ENCODE measurements at places on chromosomes 3 and 15.

GRCh38 chr3:38101811-38102443 lies 35.0 kb downstream of the ACAA1 start:
- no peak for DNase-seq

GRCh38 chr3:37859908-37860199 lies 1.8 kb upstream of the CTDSPL start:
- no peak for DNase-seq

DNA sequence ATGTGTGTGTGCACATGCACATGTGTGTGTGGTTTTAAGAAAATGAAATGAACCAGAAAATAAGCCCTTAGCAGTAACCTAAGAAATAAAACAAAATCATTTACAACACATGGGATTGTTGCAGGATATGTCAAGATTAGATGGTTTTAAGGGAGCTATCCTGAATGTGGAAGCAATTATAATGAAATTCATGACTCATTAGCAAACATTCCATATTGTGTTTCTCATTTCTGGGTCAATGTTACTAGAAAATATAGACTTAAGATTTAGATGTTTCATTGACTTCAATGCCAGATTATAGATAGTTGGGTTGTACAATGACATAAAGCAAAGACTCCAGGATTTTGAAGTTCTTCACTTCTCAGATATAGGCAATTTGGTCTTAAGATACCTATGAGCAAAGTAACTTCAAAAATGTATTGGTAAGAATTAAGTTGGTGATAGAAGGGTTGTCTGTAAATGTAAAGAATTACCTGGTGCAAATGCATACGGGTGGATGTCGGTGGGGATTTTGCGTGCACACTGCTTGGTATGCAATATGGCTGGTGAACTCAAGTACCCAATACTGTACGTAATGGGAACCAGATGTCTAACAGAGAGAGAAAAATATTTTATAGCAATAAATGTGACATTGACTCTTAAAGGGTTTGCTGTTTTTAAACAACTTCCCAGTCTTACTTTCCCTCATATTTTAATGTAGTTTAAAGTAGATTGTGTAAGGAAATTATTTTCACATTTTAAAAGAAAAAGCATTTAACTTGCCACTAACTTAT lies 53.9 kb upstream of the NR2F2 start:
- peak; percentile 68 for DNase-seq

DNA sequence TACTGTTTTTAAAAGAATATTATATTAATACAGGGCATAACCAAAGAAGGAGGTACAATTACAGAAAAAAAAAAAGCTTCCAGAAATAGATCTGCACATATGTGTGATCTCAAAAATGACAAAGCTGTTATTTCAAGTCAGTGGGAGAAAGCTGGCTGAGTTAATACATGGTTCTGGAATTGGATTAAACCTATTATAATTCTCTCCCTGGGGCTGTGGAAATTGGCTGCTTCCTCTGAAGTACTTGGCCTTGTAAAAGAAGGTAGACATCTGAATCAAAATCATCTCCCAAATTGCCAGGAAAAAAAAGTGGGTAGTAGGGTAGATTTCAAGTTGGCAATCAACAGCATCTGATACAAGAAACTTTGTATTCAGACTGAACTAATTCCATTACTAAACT lies 723.9 kb upstream of the ALCAM start:
- DNase-seq, result no peak

GRCh38 chr3:63386568-63386967 lies 108.5 kb downstream of the SYNPR start:
- DNase-seq, result no peak

Data from cardiac fibroblast (primary cell).